ENCODE measurements at places on chromosomes 12 and 14.

- no peak for DNase-seq
Measured at GRCh38 chr14:99359906-99360305, 87.9 kb upstream of the BCL11B start.

- no peak for DNase-seq
Measured at GRCh38 chr12:53805067-53805466, 53.3 kb upstream of the CISTR start.

GRCh38 chr12:66288121-66288520, 14.2 kb upstream of the HELB start:
- no peak for DNase-seq

DNA sequence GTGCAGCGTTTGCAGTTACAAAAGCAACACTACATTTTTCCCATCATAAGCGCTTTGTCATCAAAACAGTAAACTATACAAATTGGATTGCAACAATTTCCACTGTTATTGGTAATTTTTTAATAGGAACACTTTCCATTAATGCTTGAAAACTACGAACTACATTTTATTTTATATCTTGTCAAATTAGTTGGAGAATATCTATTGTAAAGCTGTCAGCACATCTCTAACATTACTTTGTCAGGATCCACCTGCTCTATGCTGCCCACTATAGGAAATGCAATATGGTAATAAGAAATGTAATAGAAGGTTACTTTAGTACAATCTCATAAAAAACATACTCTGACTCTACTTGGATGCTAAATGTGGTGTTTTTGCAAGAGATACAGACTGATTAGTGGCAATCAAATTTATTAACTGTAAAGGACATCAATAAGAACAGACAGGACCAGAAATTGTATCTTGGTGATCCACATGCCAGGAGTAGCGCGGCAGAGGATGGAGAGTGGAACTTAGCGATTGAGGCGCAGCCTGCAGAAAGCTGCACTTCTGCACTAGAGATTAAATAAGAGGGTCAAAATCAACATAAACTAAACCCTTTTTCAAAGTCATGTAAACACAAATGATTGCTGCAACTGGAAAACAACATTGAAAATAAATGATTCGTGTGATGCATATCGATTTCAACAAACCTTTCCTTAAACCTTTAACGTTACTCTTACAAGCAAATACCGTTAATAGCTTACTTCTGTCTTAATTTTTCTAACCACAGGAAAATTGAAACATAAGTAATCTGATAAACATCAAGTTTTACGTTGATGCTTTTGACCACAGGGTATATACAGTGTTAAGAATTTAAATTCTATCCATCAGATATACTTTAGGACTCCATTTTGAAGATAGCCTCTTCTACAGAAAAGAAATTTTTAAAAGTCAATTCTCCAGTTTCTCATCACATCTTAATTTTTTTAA, 3.6 kb upstream of the ARID2 start:
- DNase-seq: no peak

GRCh38 chr14:81565441-81566290, 32.0 kb upstream of the SEL1L start:
- DNase-seq: peak; percentile 7

DNA sequence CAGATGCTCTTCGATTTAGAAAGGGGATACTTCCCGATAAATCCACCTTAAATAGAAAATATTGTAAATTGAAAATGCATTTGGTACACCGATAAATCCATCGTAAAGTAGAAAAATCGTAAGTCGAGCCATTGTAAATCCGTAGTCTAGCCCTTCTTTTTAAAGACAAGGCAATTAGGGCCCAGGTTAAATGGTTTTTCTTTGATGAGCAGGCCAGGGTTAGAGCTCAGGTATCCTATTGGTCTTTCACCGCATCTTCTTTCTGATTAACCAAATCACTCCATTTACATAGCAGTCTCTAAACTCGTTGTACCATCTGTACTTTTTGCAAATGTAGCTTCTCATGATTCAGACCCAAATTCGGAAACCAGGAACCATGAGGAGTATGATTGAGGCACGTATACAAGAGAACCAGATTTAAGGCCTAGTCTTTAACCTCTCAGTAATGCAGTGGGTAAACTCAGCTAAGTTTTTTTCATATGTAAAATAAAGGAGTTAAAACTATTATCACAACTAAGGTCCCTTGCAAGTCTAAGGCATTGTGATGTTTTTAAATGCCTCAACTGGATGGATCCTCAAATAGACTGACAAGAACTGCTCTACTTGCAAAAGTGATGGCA, 2.2 kb upstream of the YAF2 start:
- DNase-seq: no peak

GRCh38 chr14:103436533-103436932, 51.3 kb downstream of the MARK3 start:
- no peak for DNase-seq

- no peak for DNase-seq
Measured at GRCh38 chr12:1858456-1858855, 38.1 kb downstream of the LRTM2 start.

GRCh38 chr12:123358035-123358434, 6.6 kb downstream of the SBNO1 start:
- DNase-seq: no peak

- DNase-seq: no peak
Measured at GRCh38 chr12:54605138-54605970, 16.9 kb upstream of the PPP1R1A start.

DNA sequence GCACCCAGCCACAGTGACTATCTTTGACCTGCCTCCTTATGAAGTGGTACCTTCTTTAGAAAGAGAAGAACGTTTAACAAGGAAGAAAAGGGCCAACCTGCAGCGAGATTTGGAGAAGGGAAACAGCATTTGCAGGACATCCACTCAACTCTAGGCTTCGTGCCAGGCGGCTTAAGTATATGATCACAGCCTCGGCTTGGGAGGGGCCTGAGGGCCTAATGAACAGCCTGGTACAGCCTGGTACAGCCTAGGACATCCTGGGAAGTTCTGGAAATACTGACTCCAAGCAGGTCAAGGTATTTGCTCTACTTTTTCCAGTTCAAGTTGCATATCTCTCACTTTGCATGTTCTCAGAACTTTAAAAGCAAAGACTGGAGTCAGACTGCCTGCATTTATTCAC, 16.1 kb downstream of the HCAR2 start:
- no peak for DNase-seq

DNA sequence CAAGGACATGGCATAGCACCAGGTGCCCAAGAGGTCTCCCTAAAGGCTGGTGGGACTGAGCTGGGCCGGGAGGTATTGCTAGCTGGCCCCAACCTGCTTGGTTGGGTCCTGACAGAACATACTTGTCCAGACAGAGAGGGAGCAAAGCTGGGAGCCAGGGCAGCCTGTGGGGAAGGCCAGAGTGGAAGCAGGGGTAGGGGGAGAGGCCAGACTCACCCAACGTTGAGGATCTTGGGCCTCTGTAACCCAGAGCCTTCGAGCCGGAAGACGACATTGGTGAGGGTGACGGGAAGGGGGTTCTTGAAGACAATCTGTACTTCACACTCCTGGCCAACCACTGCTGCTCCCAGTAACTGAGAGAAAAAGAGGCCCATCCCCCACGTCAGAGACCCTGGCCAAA, 9.0 kb downstream of the TGM1 start:
- DNase-seq: no peak

DNA sequence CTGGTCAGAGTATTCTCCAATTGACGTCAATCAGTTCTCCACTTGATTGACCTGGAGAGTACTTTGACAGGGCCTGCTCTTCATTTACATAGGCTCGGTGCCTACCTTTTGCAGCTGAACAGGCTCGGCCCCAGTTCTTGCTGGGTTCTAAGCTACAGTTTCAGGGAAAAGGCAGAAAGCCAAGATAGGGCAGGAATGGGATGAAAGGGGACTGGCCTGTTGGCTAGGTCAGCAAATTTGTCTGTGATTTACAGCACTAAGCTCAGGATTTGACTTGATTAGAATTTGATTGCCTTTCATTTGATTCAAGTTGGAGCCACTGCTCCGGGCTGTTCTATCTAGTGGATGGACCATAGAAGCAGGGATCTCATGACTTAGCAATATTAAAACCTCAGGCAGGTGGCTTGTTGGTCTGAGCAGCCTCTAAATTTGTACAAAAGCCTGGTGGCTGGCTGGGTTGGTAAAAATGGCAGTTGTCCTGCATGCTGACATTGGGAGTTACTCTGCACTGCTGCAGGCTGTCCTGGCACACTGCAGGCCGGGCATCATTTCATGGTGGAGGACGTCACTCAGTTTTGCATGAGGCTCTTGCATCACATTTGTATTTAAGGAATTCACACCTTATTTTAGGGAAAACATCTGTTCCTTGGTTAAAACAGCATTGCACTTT, 71.8 kb downstream of the BICD1 start:
- DNase-seq: no peak

GRCh38 chr14:68513137-68513536, 279.7 kb downstream of the ZFP36L1 start:
- DNase-seq: no peak

DNA sequence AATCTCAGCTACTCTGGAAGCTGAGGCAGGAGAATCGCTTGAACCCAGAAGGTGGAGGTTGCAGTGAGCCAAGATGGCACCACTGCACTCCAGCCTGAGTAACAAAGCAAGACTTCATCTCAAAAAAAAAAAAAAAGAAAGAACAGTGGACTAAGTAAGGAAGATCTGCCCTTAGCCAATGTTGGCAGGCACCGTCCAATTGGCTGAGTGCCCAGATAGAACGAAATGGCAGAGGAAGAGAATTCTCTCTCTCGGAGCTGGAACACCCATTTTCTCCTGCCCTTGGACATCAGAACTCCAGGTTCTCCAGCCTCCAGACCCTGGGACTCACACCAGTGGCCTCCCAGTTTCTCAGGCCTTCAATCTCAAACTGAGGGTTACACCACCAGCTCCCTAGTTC, 49.9 kb downstream of the ESR2 start:
- DNase-seq: no peak

- DNase-seq: no peak
Measured at GRCh38 chr14:81765651-81766275, 232.1 kb upstream of the SEL1L start.

DNA sequence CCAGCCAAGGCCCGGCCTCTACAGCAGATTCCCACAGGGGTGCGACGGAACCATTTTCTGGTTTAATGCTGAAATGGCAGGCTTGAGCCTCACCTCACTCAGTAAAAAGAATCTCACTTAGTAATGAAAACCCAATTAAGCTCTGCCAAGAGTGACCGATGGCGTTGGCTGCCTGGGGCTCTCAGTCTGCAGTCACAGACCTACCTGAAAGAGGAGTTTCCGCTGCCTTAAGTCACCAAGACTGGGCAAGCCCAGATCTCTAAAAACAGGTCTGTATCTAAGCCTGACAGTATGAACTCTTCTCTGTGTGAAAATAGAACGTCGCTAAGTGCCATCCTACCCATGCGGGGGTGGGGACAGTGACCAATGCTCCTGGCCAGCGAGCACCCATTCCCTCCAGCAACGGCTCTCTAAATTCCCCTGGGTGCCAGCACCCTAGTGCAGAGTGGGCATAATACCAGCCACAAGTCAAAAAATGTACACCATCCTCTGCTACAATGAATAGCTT, 107.3 kb downstream of the FOXN3 start:
- no peak for DNase-seq

DNA sequence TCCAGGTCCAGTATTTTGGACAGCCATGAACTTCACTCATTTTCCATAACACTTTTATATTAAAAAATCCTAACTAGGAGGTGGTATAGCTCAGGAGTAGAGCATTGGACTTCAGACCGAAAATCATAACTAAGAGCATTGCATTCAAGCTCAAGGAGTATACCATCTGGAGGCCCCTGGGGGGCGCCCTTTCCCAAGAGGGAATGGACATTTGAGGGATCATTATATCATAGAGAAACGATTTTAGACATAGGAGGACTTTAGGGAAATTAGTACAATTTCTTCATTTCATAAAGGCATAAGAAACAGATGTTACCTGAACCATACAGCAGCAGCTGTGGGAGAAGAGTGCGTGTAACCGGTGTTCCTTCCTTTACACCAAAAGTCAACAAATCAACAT, 5.2 kb upstream of the ATG14 start:
- DNase-seq: no peak

DNA sequence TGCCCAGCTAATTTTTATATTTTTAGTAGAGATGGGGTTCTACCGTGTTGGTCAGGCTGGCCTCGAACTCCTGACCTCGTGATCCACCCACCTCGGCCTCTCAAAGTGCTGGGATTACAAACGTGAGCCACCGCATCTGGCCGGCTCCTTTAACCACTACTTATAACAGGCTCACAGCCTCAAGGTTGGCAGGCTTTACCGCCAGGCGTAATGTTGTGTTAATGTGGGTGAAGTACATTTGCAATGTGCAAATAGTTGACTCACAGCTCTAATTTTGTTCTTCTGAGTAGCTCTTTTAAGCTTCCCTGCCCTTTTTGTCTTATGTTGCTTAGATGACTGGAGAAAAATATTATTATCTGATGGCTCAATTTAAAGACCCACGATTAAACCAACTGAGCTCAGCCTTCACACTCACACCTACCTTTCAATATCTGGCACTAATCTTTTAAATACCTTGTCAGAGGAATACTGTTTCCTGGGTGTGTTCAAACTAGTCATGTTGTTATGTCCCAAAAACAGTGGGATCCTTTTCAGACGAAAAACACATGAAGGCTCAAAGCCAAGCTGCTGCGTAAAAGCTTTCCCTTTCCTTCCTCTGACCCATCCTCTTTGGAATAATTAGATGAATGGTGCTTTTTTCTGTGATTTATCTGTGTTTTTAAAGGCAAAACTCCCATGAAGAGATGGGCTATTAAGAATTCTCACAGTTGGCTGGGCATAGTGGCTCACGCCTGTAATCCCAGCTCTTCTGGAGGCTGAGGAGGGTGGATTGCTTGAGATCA, 57.2 kb upstream of the USP44 start:
- no peak for DNase-seq

DNA sequence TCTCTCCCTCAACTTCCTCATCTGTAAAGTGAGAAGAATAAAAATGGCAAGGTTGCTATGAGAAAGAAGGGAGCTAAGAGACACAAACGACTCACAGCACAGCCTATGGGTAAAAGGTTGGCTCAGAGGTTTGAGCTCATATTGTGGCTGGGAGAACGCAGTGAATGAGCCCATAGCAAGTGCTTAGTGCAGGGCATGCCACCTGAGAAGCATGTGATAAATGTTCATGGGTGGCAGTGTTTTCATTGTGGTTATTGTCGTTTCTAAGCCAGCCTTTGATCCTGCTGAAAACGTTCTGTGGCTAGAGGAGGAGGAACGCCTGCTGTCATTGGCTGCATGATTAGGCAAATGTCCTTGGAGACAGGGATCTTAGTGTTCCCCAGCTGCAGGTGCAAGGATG, 150.4 kb downstream of the KSR2 start:
- DNase-seq: no peak

DNA sequence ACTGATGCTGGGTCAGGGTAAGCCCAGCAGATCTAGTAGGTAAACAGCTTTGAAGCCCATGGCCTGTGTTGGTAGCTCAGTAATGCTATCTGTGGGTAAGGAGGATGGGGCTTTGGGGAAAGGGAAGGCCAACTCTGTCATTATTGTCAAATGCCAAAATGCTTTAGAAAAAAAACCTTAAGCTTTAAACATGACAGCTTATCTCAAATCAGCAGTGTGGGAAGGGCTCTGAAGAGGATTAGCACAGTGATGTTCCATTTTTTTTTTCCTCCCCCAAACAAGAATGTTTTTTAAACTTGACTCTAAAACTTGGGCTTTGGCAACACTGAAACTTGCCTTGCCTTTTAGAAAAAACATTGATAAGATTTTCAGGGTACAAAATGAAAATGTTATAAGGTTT, 11.7 kb downstream of the DAAM1 start:
- DNase-seq: no peak

Data from GM19239 (cell line).